NCI-H187 (cell line): ENCODE measurements at places on chromosomes 11 and 22.

DNA sequence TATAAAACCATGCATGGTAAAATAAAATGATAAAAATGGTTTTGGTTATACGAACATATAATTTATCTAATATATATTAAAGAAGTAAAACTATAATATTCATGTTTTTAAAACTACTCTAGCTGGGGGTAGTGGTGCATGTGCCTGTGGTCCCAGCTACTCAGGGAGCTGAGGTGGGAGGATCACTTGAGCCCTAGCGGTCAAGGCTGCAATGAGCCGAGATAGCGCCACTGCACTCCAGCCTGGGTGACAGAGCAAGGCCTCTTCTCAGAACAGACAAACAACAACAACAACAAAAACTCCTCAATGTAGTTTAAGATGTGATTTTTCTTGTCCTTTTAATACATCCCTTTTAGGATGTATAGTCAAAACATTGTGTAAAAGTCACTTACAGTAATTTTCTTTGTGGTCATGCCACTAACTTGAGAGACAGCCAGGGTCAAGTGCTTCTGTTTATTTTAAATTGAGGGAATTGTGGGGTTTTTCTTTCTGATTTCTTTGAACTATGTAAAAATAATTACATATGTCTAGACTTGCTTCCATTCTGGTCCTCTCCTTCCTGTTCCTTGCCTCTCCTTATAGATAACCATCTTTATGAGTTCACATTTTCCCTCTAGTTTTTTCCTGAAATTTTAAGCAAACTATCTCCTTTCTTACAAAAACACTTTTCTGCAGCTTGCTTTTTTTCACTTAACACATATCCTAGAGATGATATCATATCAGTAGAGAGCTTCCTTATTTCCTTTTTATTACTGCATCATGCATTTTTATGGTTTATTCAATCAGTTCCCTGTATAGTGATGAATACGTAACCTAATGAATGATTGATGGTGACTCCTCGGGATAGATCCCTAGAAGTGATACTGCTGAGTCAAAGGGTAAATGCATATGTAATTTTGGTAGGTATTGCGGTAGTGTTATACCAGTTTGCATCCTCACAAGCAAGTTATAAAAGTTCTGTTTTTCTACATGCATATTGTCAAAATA lies 9.1 kb downstream of the OR2AT4 start:
- DNase-seq, result no peak

DNA sequence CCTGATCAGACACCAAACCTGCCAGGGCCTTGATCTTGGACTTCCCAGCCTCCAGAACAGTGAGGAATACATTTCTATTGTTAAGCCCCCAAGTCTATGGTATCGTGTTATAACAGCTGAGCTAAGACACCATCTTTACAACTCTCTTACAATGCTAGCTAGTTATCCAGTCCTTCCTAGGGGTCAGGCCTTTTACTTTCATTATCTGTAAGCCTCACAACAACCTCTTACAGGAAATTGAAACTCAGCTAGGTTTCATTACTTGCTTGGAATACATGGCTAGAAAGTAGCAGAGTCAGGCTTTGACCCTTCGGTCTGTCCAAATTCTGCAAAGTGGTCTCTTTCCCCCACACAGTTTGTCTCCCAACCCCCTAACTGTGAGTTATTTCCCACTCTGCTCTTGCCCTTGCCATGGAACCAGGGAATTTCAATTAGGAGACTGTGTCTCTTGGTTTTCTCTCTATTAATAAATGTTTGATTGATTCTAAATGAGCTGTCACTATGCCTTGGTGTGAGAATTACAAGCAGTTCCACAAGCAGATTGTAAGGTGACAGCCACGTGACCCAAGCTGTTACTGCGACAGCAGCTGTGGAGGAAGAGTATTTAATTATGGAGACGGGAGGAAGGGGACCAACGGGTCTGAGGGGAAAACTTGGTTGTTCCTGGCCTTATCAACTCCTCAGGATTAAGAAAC lies 38.4 kb upstream of the CLMP start:
- no peak for DNase-seq

- no peak for DNase-seq
Measured at GRCh38 chr22:47168441-47168840, 406.0 kb downstream of the TBC1D22A start.

- no peak for DNase-seq
Measured at GRCh38 chr11:1890856-1891830, 552 bp downstream of the PRR33 start.

- no peak for DNase-seq
Measured at GRCh38 chr11:99893811-99894210, 793.3 kb upstream of the ARHGAP42 start.

- no peak for DNase-seq
Measured at GRCh38 chr11:133895551-133895950, 50.2 kb upstream of the SPATA19 start.

DNA sequence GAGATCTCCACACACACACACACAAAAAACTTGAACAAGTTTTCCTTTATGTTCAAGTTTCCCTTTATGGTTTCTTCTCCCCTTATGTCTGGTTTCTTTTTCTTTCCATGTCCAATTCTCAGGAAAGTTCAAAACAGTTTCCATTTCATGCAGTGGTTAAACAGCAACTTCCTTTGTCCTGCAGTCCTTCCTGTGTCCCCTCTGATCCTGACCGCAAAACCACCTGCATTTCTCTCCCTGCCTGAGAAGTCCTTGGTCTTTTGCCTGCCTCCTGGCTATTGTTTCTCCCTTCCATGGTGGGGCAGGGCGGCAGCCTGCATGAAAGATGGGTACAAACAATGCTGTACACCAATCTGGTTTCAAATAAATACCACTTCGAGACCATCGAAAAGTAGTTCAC lies 58.3 kb upstream of the SORL1 start:
- no peak for DNase-seq

- DNase-seq, result no peak
Measured at GRCh38 chr11:7435176-7435575, 50.1 kb upstream of the OLFML1 start.

- DNase-seq, result no peak
Measured at GRCh38 chr11:64094463-64095260, 58.9 kb downstream of the FLRT1 start.

- no peak for DNase-seq
Measured at GRCh38 chr22:31230871-31231621, 18.9 kb downstream of the LIMK2 start.

DNA sequence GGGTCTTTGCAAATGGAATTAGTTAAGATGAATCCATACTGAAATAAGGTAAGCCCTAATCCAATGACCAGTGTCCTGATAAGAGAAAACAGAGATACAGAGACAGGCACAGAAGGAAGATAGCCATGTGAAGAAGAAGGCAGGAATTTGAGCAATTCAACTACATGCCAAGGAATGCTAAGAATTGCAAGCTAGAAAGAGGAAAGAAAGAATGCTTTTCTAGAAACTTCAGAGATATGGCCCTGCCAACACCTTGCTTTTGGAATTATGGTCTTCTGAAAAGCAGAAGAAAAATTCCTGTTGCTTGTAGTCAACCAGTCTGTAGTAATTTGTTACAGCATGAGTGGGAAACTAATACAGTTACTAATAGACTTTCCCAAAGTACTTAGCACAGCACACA lies 111.3 kb downstream of the SLC17A6 start:
- DNase-seq, result no peak

GRCh38 chr22:46070803-46071450 lies 79.4 kb upstream of the PPARA start:
- DNase-seq, result no peak

DNA sequence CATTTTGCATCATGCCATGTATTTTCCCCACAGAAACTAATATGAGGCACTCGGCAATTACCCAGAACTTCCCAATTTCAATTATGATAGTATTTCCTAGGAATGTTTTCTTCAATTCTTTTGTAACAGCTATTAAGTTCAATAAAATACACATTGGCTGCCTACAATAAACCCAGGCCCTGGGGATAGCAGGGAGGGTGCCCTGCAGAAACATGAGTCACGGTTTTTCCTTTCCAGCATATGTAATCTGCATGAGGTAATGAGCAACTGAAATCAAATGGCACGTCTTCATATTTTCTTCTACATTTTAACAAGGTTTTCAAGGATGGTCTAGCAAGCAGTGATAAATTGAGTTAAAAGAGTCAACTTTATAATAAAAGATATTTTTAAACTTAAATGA lies 32.0 kb downstream of the GUCY1A2 start:
- no peak for DNase-seq

DNA sequence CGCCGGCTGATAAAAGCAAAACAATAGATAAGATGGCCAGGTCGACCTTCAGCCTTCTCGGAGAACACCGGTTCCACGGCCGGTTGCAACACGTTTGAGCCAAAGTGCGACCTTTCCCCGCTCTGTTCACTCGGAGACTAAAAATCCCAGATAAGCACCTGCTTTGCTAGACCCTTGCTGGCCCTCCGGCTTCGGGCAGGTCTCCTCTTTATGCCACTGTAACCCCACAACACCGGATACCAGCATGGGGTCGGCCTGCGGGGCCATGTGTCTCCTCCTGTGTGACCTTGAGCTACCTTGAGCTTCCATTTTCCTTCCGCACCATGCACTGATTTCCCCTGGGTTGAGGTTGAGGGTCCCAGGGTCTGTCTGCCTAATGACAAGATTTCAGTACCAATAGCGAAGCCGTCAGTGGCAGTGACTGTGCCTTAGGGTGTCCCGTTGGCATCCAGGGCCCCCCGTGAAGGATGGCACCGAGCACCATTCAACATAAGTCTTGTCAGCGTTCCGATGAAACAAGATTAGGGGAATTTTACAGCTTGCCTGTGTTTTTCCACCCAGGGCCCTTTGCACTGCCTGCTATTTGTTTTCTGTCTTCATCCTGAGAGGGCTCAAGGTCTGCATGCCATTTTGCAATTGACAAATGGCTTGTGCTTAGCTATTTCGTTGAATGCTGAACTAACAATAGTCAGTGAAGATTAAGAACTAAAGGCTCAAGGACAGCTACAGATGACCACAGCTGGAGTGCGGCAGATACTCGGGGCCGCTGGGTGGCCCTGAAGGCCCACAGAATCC lies 118.6 kb downstream of the KCNQ1 start:
- no peak for DNase-seq

DNA sequence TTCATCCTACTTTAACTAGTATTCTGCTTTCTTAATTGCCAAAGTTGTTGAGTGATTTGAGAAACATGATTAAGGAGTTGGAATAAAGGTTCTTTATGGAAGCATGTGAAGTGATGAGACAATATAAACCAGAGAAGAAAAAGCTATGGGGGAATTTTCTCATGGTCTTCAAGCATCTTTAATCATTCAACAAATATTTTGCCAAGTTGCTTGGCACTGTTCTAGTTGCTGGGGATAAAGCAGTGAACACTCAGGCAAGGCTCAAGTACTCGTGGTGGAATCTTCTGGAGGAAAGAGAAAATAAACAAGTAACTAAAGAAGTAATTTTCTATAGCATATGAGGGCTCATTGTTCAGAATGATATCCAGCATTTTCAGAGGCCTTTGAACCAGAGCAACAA lies 9.2 kb upstream of the PIWIL4 start:
- no peak for DNase-seq

- no peak for DNase-seq
Measured at GRCh38 chr22:35308480-35309021, 8.9 kb downstream of the TOM1 start.

DNA sequence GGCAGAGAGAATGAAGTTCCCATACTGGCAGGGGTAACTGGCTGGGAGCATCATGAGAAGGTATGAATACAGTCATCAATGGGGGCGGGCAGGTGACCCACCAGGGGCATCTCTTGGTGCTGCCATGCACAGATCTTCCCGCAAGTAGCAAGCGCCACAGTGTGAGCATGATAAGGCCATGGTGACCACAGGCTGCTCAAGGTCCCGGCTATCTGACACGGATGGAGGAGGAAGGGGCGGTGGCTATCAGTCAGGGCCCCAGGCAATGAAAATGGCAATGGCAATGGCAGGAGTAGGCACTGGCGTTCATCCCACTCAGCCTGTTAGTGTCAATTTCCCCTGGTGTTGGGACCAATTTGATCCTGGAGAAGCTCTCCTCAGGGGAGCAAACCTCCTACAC lies 21.6 kb downstream of the ASCL2 start:
- DNase-seq, result no peak

DNA sequence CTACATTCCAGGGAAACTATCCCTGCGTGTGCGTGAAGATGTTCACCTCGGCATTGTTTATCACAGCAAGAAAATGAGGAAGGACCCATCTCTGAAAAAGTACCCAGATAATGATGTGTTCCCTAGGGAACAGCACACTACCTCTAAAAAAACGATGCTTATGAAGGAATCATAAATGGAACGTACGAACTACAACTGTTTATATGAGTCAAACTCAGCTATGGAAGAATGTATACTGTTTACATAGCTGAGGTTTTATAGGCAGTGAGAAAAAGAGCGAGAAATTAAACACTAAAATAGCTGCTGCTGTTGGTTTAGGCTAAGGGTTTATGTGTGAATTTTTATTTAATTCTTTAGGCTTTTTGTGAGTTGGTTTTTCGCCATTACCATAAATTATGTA lies 48.9 kb downstream of the APOL1 start:
- no peak for DNase-seq

- DNase-seq, result no peak
Measured at GRCh38 chr22:45083659-45084305, 74.0 kb upstream of the PHF21B start.

GRCh38 chr11:64741375-64742086 lies 2.4 kb downstream of the RASGRP2 start:
- DNase-seq, result no peak

DNA sequence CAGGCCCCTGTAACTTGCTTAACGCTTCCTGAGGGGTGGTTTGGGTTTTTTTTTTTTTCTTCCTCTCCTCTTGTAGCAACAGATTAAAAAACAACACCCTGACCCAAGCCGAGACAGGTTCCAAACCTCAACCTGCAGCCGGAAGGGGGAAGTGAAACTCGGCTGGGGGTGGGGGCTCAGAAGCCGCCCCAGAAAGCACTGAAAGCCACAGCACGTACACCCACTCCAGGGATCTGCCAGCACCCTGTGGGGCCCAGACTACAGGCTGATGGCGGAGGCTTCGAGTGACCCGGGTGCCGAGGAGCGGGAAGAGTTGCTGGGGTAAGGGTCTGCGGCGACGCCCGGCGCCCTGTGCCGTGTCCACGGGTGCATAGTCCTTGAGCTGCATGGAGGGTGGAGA lies at the start of gene LSP1:
LSP1 (plus strand) TSS at position 208 of the 400 bp plus-strand sequence; CDS start at position 269, 61 bp downstream.
- no peak for DNase-seq

DNA sequence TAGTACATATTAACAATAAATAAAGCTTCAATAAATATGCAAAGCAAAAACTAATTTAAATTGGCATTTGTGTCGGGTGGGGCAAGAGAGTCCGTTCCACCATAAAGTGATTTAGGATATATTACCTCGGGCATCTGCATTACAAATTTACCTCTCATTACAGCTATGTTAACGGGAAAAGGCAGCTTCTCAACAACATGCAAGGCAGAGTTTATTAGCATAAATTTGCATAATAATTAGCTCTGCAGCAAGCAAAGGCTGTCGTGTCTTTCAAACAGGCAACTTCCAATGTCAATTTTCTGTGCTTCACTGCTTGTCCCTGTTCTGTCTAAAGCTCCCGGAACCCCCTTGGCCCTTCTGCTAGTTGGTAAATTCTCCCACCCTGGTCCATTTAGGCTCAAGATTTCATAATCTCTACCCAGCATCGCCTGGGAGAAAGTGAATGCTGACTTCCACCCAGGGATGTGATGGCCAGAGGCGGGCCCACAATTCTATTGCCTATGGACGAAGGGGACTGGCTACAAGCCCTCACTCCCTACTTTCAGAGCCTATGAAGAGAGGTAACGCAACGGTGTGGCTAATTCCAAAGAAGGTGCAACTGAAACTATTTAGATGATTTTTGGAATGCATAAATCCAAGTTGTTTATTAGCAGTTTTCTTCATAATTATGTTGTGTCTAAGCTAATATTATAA lies 462.1 kb downstream of the OPCML start:
- no peak for DNase-seq
